ENCODE measurements at places on chromosomes 13 and 19.
A peak's percentile ranks its signal among the peaks of the same experiment; 100 is the strongest.

GRCh38 chr13:50085063-50085462 lies 69.8 kb downstream of the KCNRG start:
- DNase-seq = no peak

DNA sequence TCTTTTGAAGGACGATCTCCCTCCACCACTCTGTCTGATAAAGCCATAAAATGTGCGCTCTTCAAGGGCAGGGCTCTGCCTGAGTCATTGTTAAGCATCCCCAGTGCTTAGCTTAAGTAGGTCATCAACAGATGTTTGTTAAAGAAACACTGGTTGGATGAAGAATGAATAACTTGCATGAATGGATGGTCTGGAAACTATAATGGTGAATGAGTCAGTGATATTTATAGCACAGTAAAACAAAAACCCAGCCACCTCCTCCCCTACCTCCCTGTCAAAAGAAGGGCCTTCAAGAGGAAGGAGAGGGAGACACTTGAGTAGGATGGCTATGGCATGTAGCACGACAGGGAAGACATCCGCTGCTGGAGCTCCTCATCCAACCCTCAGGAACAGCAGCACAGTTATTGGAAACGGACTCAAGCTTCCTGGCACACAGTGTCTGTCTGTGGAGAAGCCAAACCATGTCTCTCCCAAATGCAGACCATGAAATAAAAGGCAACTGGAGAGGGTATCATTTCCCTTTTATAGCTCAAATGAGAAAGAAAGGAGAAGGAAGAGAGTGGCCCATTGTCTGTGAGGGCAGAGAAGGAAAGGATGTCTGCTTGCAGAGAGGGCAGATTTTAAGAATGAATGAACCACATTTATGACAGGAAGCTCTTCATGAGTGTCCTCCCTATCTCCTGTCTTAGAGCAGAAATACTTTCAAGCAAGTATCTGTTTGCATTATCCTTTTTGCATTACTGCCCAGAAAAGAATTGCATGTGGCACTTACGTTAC lies 183.5 kb upstream of the UBL3 start:
- no peak for DNase-seq

GRCh38 chr13:103287659-103288058 lies 221.4 kb upstream of the SLC10A2 start:
- no peak for DNase-seq

- no peak for DNase-seq
Measured at GRCh38 chr13:106649495-106649894, 81.6 kb upstream of the ARGLU1 start.

DNA sequence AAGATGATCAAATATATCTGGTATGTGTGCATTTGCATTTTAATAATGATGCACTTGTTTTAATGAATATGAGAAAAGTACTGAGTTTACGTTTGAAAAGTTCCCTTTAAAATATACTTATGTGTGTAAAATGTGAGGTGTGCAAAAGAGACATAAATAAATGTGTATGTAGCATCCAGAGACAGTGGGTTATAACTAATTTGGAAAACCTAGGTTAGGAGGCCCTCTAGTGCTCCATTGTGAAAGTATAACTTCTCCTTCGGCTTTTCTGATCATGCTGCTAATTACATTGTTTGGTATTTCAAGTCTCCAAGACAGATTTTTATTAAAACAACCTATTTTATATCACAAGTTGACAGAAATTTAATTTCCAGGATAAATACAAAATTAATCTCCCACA lies 30.1 kb downstream of the SCEL start:
- no peak for DNase-seq

DNA sequence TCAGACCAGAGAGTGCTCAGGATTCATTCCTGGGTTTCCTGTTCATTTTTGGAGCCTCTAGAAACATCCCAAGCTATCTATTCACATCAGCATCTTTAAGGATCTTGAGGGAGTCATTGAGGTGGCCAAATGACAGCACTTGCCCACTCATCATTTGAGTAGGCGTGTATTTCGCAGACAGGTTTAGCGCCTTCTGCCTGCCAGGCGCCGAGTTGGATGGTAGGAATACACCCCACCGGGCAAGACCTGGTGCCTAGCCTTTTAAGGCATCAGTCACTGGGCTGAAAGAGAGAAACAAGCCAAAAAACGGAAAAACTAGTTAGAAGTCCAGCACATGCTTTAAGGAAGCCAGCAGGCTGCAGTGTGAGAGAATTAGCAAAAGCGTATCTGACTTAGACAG lies 33.8 kb downstream of the PEX11G start:
- DNase-seq = no peak

- peak; percentile 61 for DNase-seq
Measured at GRCh38 chr13:113123226-113124201, 915 bp downstream of the F10 start.

- DNase-seq = no peak
Measured at GRCh38 chr19:33366127-33366526, 7.4 kb upstream of the CEBPG start.

- DNase-seq = no peak
Measured at GRCh38 chr19:18795540-18795939, 4.4 kb upstream of the COMP start.

DNA sequence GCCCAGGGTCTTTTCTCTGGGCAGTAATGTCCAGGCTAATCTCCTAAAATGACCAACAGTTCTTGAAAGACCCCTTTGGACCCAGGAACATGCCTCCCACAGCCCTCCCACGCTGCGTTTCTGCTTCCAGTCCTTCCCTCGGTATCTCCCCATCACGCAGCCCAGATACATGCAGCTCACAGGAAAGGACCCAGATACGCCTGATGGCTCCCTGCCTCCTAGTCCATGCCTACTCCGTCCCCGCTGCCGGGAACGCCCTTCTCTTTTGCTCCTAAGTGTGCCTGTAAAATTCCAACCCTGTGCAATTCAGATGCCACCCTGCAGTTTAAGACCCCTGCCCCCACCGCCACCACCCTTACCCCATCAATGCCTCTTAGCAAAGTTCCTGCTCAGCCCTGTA lies 778 bp downstream of the MUC16 start:
- no peak for DNase-seq

DNA sequence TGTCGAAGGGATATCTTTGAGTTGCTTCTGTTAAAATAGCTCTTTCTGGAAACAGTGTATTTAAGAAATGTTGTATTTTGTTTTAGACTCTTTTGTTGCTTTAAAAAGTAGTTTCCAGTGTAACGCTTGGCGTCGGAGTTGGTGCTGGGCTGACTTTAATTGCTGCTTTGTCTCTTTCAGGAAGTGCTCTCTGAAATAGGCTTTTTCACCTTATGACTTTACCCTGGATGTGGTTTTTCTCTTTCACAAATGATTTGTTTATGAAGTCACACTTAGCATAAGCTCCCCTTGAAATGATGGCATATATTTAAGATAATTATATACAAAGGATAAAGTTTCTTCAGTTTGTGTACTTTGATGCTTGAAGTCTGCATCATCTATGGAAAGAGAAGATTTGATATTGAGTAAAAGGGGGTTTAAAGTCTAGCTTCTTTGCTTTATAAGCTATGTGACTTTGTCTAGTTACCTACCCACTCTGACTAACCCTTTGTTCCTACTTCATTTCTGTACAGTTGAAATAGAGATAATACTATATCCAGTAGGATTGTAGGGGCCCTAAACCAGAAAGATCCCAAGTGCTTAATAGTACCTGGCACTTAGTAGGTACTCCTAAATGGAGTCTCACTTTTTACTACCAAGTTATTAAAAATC lies at the start of gene GPR18:
GPR18 (minus strand) TSS at position 170 of the 651 bp plus-strand sequence. CDS start 2,507 bp downstream, outside the sequence.
- peak; percentile 72 for DNase-seq

DNA sequence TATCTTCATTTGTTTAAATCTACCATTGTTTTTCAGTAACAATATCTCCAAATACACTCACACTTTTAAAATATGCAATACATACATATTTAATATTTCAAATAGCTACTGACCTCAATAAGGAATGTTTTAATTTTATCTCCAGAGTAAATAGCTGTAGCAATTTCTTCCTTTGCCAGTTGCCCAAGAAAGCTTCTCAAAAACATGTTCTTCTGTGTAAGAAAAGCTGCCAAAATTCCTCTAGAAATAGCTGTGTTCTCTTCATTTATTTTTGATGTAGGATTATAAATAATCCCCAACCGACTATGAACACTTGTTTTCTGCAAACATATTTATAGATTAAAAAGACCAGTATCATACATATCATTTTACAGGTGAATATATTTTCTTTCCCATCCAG lies 150.5 kb downstream of the UGGT2 start:
- DNase-seq = no peak

DNA sequence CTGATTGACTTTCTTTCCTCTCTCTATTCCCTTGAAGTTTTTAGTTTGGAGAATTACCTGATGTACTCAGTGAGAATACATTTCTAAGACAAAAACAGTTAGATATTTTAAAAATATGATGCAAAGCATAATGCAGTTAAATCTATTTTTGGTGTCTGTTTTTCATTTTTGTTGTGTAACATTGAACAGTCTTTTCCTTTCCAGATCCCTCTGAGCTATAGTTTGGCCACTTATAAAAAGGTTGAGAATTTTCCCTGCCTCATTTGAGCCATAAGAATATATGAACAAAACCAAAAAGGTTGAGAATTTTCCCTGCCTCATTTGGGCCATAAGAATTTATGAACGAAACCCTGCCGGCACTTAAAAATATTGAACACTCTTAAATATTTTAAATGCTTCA lies 57.0 kb upstream of the IPO5 start:
- DNase-seq = no peak

DNA sequence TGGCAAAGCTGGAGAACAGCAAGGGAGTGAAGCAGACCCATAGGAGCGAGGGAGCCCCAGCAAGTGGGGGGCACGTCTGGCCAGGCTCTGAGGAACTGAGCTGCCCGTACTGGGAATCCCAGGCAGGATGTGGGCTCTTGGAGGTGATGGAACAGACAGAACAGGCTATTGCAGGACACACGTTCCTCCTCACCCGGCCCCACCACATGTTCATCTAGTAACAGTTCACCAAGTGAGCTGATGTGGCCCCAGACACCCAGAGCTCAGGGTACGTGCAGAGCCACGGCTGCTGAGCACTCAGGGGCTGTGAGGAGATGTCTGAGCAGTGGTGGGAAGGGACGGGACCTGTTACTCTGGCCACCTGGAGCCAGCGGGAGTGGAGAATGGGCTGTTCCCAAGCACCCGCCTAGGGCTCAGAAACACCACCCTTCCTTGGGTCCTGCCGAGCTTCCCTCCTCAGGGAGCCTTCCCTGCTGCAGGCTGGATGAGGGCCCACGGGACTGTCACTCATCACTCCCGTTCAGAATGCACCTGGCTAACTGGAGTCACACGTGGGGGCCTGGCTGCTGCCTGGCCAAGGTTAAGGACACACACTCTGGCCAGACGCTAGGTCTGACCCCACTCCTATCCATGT lies 18.4 kb downstream of the ELL start:
- DNase-seq = no peak

DNA sequence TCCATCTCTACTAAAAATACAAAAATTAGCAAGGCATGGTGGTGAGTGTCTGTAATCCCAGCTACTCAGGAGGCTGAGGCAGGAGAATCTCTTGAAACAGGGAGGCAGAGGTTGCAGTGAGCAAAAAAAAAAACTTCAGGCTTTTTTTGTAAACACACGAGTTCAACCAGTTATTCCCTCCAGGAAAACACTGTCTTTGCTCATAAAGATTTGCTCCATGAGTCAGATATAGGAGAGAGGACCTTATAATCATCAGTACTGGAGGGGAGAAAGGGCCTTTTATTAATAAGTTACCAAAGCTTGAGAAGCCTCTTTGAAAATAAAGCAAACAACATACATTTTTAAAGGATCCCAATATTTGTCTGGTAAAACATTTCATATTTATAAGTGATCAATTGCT lies 110.7 kb downstream of the EFNB2 start:
- DNase-seq = no peak

GRCh38 chr13:73228546-73228945 lies 169.7 kb downstream of the KLF5 start:
- no peak for DNase-seq

- DNase-seq = no peak
Measured at GRCh38 chr19:39599116-39599515, 3.2 kb upstream of the LGALS13 start.
